ENCODE measurements at places on chromosomes 4 and X. TPM values are rescaled to one million over a fixed set of nuclear protein-coding genes. Genes with fewer than 3 reads are reported as not detected.

- DNase-seq, result no peak
Observed at GRCh38 chr4:67292636-67293035, 252.7 kb downstream of the CENPC start.

GRCh38 chr4:99857307-99857706, 36.9 kb downstream of the LAMTOR3 start:
- DNase-seq, result no peak

DNA sequence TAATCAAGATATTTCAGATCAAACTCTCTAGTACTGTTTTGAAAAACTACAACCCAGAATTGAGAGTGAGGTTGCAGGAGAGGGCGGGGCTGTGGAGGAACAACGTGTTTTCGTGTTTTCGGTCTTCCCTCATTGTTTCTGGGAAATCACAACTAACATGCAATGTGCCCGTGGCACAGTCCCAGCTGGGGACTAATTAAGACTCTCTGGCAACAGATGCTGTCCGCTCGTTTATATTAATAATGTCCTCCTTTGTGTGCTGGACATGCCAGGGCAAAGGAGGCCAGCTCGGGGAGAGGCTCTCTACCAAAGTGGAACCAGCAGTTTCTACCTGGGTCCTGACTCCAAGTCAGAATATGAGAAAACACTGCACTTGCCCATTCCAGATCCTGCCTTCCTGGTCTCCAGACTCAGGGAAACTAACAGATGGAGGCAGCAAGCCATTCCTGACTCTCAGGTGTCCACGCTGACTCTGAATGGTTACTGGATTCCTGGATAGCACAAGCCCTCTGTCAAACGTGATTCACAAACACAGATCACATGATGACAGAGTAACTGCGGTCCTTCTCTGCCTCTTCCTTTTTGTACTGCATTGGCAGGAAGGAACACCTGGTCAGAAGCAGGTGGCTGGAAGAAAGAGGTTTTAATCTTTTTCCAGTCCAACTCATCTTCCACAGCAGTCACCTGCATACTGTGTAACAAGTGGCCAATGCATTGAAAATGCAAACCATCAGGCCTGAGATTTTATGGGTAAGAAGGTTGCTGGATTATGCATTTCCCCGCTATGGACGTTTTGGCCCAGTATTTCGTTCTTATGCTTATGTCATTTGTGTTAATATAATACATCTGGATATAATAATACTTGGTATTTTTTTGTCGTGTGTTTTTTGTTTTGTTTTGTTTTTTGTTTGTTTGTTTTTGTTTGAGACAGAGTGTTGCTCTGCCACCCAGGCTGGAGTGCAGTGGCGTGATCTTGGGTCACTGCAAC, 65.0 kb downstream of the COQ2 start:
- no peak for DNase-seq

DNA sequence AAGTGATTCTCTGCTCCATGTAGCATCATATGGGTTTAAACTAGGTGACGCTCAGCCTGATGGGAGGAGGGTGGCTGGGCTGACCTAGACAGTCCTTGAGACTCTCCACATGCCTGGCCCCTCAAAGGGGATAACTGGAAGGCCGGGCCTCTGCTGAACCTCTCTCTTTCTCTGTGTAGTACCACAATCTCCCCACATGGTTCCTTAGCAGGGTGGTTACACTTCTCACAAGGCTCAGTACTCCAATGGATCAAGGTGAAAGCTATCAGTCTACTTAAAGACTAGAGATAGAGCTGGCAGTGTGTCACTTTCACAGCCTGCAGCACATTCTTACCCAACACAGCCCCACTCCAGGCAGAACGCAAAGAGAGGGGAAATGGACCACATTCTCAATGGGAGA, 80.4 kb downstream of the LDB2 start:
- DNase-seq, result no peak

- DNase-seq, result no peak
Observed at GRCh38 chr4:38151873-38152272, 191.7 kb downstream of the PTTG2 start.

DNA sequence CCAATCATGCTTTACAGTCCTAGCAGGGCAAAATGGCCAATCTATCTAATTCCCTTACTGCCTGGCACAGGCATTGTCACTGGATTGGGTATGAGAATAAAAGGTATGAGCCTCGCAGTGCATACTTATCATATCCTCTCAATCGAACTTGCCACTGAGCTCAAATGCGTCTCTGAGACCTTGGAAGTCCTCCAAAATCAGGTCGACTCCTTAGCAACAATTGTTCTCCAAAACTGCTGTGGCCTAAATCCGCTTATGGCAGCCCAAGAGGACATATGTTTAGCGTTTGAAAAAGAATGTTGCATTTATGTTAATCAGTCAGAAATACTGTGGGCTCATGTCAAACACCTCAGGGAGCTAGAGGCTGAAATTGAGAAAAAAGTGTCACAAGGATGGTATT, 69.7 kb downstream of the SPIN4 start:
- no peak for DNase-seq

Gene HTR2C
- not detected for polyA plus RNA-seq

Gene CFI
- 6.9 TPM for polyA plus RNA-seq

Gene SPANXA1
- not detected for polyA plus RNA-seq

Gene RNF212
- polyA plus RNA-seq, result 5.6 TPM

Gene C1GALT1C1
- 13.6 TPM for polyA plus RNA-seq

Measured in muscle of arm (tissue), 14 donors.